ENCODE measurements at places on chromosomes 5 and 9.

DNA sequence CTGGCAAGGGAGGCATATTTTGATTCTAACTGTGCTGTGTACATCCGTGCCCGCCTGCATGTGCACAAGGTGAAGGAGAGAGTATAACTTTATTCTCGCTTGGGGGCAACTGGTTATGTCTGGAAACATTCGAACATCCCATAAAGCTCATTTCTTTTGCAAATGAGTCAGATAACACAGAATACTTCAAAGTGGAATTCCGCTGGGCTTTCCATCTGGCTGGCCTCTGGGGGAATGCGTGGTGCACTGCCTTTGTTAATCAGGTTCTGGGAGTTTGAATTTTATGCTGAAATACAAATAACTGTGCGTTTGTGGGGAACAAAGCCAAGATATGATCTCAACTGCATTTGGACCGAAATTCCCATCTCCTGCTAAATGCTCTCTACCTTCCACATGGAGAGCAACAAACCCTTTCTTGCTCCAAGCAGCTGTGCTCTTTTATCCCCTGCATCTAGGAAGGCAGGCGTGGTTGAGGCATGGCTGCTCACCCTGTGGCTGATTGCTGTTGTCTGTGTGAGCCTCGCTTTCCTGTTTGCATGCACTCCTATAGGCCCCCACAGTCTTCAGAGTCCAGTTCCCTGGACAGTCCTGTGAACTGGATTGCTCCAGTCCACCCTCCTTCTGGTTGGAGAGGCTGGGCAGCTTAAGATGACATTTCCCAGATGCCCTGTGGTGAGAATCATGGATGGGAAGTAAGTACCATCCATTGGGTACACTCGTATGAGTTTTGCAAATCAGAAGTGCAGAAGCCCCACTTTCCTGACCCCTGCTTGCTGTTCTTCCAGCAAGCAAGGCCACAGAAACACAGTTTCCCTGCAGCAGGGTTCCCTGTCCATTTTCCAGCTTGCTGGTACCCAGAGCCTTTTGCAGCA, 82.9 kb upstream of the ALDH1B1 start:
- no peaks in the 10 kb centered on the region for H3K36me3 ChIP-seq
- no peaks in the 10 kb centered on the region for H3K27me3 ChIP-seq
- H3K27ac ChIP-seq = no peak overlapping the region

- no peaks in the 10 kb centered on the region for H3K27me3 ChIP-seq
- no peak for DNase-seq
- H3K4me3 ChIP-seq = no peak overlapping the region
- H3K4me1 ChIP-seq = no peaks in the 10 kb centered on the region
Observed at GRCh38 chr9:123656565-123656964, 273.4 kb downstream of the DENND1A start.

GRCh38 chr5:125538469-125538868, 792.0 kb upstream of the ZNF608 start:
- no peaks in the 10 kb centered on the region for H3K27me3 ChIP-seq
- H3K36me3 ChIP-seq = no peaks in the 10 kb centered on the region
- no peak overlapping the region for H3K27ac ChIP-seq
- no peak for DNase-seq
- H3K4me1 ChIP-seq = no peaks in the 10 kb centered on the region

DNA sequence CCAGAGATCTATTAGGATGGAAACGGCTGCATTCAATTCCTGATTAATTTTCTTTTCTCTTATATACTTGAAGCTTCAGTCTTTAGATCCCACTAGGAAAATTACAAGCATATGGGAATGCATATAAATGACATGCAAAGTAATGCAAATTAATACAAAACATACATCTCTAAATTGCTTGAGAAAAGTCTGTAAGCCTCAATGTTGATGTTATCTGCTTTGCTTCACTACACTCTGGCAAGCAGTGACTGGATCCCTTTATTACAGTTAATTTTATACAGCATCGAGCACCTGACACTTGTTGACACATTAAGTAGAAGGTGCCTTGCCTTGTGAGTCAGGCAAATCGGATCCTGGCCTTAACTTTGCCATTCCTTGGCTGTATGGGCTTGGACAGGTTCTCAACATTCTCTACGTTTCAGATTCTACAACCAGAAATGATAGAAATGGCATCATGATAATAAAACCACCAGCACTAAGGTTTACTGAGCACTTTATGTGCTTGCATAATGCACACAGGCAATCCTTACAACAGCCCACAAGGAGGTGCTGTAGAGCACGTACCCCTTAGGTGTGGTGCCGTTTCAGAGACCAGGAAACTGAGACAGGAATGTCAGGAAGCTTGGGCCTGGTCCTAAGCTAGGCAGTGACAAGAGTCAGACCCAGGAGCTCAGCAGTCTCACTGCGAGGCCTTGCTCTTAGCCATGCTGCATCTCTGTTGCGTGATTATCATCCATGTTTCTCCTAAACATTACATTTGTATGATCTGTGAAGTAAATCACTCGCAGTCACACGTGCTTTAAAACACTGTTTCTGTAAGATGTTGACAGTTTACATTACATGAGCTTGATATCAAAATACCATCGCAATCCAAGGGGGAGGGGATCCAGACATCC, 2.7 kb downstream of the GCNT4 start:
- peak; percentile 87 for DNase-seq
- peak overlapping the region; percentile 96 for H3K27ac ChIP-seq
- H3K4me3 ChIP-seq = no peak overlapping the region

- no peak for DNase-seq
- H3K36me3 ChIP-seq = no peaks in the 10 kb centered on the region
- H3K4me1 ChIP-seq = no peaks in the 10 kb centered on the region
- no peak overlapping the region for H3K27ac ChIP-seq
- no peak overlapping the region for H3K4me3 ChIP-seq
Observed at GRCh38 chr5:129844764-129845163, 59.5 kb upstream of the CHSY3 start.

GRCh38 chr9:112332214-112332613, 1.2 kb downstream of the PTBP3 start:
- no peaks in the 10 kb centered on the region for H3K27me3 ChIP-seq
- peak overlapping the region; percentile 100 for H3K27ac ChIP-seq
- no peaks in the 10 kb centered on the region for H3K36me3 ChIP-seq
- DNase-seq = no peak

GRCh38 chr5:61207884-61208283, 45.6 kb upstream of the SMIM15 start:
- H3K27ac ChIP-seq = no peak overlapping the region
- no peak for DNase-seq
- no peaks in the 10 kb centered on the region for H3K36me3 ChIP-seq
- no peaks in the 10 kb centered on the region for H3K27me3 ChIP-seq
- no peak overlapping the region for H3K4me3 ChIP-seq
- no peaks in the 10 kb centered on the region for H3K4me1 ChIP-seq

DNA sequence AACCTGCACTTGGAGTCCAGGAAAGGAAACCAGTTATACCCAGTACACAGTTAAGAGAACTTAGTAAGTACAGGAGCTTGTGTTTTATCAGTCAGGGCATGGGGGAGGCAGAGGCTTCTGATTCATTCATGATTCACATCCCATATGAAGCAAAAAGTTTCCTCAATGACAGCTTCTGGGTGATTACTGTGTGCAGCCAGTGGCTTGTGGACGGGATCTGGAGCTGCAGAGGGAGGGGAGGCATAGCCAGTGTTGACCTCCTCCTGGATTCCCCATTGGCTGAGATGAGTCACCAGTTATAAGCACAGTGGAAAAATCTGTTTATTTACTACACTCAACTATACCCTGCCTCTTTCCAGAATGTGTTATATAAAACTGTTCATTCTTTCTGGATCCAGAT, 17.7 kb downstream of the IL31RA start:
- H3K27me3 ChIP-seq = no peaks in the 10 kb centered on the region
- no peaks in the 10 kb centered on the region for H3K36me3 ChIP-seq
- no peak overlapping the region for H3K4me3 ChIP-seq
- H3K27ac ChIP-seq = no peak overlapping the region
- DNase-seq = no peak

GRCh38 chr9:133578524-133579441, 30.4 kb downstream of the FAM163B start:
- no peaks in the 10 kb centered on the region for H3K36me3 ChIP-seq
- H3K27me3 ChIP-seq = no peaks in the 10 kb centered on the region
- H3K4me1 ChIP-seq = peaks cover 5% of the 10 kb centered on the region
- H3K4me3 ChIP-seq = no peak overlapping the region
- H3K27ac ChIP-seq = no peak overlapping the region

DNA sequence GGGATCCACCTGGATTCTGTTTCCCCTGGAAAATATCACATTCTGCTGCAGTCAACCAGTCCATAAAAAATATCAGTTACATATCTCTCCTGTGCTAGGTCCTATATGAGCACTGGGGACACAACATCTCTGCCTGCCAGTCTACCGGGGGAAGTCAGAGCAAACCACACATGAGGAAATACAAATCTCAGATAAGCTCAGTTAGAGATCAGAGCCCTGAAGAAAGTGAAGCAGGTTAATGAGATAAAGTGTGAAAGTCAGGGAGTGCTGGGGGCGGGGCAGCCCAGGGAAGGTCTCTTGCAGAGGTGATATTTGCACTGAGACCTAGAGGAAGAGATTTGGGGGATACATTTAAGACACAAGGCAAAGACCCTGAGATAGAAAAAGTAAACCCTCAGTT, 67.8 kb upstream of the SLC1A1 start:
- DNase-seq = peak; percentile 41
- H3K36me3 ChIP-seq = no peaks in the 10 kb centered on the region
- H3K27me3 ChIP-seq = no peaks in the 10 kb centered on the region

DNA sequence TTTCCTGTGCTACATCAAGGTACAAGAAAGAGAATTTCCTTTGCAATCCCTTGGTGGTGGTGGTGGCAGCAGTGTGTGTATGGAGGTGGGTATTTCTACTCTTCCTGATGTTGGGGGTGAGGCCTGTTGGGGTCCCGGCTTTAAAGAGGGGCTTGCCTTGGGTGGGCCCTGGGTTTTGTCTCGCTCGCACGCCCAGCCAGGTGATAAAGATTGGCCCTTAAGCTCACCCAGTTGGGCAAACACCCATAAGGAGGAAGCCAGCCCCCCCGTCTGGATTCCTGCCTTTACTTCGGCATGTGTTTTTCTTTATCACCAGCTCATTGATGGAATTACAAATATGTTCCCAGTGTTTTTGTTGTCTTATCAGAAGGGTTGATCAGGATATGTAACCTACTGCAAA, 16.0 kb upstream of the SARDH start:
- no peaks in the 10 kb centered on the region for H3K4me1 ChIP-seq
- H3K4me3 ChIP-seq = no peak overlapping the region
- H3K27me3 ChIP-seq = peaks cover 27% of the 10 kb centered on the region

DNA sequence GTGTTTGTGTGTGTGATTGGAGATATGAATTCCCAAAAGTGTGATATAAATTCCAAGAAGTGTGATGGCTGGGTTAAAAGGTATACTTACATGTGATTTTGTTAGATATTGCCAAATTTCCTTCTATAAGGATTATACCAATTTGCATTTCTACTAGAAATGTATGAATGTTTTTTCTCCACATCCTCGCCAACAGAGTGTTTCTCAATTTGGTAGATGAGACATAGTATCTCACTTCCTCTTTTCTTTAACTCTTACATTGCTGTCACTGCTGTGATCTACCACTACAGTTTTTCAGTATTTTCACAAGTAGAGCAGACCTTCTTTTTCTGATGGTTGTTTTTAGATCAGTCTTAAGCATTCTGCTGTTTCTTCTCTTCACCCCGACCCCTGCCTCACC, 111.3 kb downstream of the FER start:
- no peak overlapping the region for H3K4me3 ChIP-seq
- H3K36me3 ChIP-seq = no peaks in the 10 kb centered on the region
- no peaks in the 10 kb centered on the region for H3K27me3 ChIP-seq
- no peak overlapping the region for H3K27ac ChIP-seq

DNA sequence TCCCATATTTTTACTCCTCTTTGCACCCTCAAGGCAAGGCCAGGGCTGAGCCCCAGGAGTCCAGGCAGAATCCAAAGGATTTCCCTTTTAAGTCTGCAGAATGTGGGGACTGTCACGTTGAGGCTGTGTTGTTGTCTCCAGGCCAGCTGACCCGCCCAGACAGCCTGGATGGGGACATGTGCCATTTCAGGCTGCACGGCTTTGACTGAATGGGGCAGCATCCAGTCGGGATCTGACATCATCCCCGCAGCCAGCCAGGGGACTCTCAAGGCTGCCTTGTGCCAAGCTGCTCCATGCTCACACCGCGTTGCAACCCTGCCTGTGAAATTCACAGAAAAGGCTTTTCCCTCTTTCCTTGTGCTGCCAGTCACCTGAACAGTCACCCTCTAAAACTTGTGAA, 2.2 kb upstream of the ZNF366 start:
- H3K4me1 ChIP-seq = no peaks in the 10 kb centered on the region
- H3K27me3 ChIP-seq = no peaks in the 10 kb centered on the region
- peak overlapping the region; percentile 7 for H3K27ac ChIP-seq
- DNase-seq = no peak
- H3K36me3 ChIP-seq = no peaks in the 10 kb centered on the region

GRCh38 chr5:138649775-138650174, 74.6 kb upstream of the HSPA9 start:
- DNase-seq = no peak
- peaks cover 46% of the 10 kb centered on the region for H3K27me3 ChIP-seq
- H3K4me1 ChIP-seq = no peaks in the 10 kb centered on the region
- H3K36me3 ChIP-seq = no peaks in the 10 kb centered on the region
- no peak overlapping the region for H3K4me3 ChIP-seq

- no peaks in the 10 kb centered on the region for H3K27me3 ChIP-seq
- H3K4me1 ChIP-seq = no peaks in the 10 kb centered on the region
- H3K36me3 ChIP-seq = no peaks in the 10 kb centered on the region
- no peak for DNase-seq
Observed at GRCh38 chr5:133117166-133117911, 65.5 kb downstream of the HSPA4 start.

- no peaks in the 10 kb centered on the region for H3K36me3 ChIP-seq
- H3K4me1 ChIP-seq = no peaks in the 10 kb centered on the region
- no peaks in the 10 kb centered on the region for H3K27me3 ChIP-seq
- no peak overlapping the region for H3K27ac ChIP-seq
- no peak for DNase-seq
- H3K4me3 ChIP-seq = no peak overlapping the region
Observed at GRCh38 chr5:4199049-4199841, 603.6 kb downstream of the IRX1 start.

DNA sequence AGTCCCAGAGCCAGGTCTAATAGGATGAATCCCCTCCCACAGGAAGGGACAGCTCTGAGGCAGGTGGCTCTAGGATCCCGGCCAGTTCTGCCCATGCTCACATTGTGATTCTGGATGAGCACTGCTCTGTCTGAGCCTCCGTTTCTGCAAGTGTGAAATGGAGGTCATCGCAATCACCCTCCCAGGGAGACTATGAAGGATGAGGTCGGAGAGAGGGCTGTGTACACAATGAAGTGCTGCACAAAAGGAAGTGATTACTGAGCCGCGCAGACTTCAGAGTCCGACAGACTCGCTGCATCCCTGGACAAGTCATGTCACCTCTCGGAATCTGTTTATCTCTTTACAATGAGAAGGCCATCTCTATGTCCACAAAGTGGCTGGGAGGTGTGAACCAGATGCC, 21.7 kb downstream of the LHX6 start:
- H3K27me3 ChIP-seq = no peaks in the 10 kb centered on the region
- no peak overlapping the region for H3K4me3 ChIP-seq
- H3K36me3 ChIP-seq = no peaks in the 10 kb centered on the region

DNA sequence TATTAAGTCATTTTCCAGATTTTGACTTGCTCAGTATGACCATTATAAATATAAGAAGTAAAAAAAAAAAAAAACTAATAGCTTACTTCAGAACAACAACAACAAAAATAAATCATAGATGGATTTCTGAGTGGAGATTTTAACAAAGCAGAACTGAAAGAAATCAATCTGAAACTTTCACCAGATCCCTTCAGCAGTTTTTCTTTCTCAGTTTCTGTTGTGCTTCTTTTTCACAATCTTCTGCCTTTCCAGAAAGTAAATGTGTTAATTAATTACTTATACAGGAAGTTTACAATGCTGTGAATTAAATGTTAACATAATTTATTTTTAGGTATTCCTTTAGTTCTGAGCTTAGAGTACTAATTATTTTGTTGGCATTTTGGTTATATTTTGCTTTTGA, 73.5 kb downstream of the CHSY3 start:
- no peak overlapping the region for H3K27ac ChIP-seq
- DNase-seq = no peak
- H3K4me3 ChIP-seq = no peak overlapping the region
- H3K4me1 ChIP-seq = no peaks in the 10 kb centered on the region
- H3K36me3 ChIP-seq = no peaks in the 10 kb centered on the region
- no peaks in the 10 kb centered on the region for H3K27me3 ChIP-seq
